ENCODE measurements at places on chromosomes 13 and 19.

DNA sequence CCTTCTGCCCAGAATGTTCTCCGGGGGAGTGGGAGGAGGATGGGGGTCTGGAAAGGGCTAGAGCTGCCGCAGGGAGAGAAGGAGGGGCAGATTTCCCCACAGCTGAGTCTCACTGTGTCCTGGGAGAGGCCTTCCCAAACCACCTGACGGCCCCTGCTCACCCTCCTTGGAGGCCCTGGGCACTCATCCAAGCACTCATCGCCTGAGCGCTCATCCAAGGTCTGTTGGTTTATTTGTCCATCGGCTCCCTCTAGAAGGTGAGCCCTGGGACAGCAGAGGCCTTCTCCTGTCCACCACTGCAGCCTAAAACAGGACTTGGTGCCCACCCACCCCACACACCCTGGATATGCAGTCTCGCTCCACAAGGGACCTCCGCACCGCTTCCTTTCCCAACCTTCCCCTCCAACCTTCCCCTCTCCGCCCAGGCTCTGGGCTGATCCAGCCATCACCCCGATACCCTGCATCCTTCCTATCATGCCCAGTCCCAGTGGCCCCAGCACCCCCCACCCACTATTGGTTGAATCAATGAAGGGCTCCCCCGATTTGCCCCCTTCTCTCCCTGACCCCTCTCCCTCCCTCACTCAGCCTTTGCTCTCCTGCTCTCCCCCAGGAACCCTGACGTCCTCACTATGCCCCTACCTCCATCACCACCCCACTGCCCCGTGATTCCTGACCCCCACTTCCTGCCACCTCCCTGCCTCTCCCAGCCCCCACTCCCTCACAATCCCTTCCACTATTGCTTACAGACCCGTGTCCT is 1.7 kb downstream of the UBXN6 start:
- no peak for DNase-seq

DNA sequence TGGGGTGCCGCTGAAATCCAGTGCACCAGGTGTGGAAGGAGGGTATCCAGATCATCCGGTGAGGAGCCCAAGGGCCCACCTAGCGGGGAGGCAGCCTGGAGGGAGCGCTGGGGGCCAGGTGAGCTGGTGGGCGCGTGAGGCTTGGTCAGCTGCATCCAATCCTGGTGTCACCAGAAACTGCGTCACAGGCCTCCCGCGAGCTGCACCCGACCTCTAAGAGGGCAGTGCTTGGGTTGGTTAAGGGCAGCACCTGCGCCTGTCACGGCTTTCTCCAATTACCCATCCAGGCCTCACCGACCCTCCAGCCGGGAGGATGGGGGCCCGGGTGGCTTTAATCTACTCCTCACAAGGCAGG is 284 bp downstream of the RNF17 start:
- no peak for DNase-seq

- peak; percentile 33 for DNase-seq
Observed at GRCh38 chr19:38655148-38655824, 7.8 kb downstream of the ACTN4 start.

- no peak for DNase-seq
Observed at GRCh38 chr13:20175406-20175794, 14.5 kb upstream of the GJA3 start.

GRCh38 chr19:46311444-46311843 is 14.6 kb downstream of the HIF3A start:
- DNase-seq = no peak

- DNase-seq = no peak
Observed at GRCh38 chr13:102138635-102139190, 263.1 kb downstream of the FGF14 start.

DNA sequence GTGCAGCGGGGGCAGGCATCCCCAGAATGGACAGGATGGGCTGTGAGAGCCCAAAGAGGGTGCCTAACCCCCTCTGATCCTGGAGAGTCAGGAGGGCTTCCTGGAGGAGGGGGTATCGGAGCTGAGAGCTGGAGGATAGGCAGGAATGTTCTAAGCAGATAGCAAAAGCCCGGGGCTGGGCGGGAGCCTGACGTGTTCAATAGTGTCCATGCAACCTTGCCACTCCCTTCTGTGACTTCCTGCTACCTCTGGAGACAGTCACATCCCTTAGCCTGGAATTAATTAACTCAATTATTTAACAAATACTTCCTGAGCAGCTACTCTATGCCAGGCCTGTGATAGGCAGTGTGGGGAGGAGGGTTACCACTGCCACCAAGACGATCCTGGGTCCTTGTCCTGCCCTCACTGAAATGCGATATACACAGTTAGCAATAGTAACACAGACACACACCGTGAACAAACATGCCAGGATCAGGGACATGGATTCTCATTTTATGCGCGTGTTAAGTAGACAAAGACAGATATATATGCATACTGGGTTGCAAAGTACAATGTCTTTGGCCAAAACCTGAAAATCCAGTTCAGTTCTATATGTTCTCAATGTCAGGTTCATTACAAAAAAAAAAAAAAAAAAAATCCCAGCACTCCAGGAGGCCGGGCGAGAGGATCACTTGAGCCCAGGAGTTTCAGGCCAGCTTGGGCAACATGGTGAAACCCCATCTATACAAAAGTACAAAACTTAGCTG is 10.7 kb downstream of the AP2S1 start:
- DNase-seq = no peak

DNA sequence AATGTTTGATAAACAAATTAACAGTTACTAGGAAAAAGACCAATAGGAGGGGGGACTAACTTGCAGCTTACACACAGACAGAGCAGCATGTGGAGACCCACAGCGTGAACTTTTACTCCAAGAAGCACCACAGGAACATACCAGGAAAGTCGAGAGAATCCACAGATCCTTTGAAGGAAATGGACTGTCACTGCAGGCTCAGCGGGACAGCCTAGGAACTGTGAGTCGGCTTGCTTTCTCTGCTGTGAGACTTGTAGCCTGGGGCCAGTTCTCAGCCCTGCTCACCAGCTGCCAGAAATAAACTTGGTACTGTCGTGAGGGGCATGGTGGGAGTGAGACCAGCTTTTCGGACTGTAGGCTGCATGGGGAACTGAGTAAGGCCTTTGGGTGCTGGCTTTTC is 1211.5 kb downstream of the PCDH17 start:
- no peak for DNase-seq

DNA sequence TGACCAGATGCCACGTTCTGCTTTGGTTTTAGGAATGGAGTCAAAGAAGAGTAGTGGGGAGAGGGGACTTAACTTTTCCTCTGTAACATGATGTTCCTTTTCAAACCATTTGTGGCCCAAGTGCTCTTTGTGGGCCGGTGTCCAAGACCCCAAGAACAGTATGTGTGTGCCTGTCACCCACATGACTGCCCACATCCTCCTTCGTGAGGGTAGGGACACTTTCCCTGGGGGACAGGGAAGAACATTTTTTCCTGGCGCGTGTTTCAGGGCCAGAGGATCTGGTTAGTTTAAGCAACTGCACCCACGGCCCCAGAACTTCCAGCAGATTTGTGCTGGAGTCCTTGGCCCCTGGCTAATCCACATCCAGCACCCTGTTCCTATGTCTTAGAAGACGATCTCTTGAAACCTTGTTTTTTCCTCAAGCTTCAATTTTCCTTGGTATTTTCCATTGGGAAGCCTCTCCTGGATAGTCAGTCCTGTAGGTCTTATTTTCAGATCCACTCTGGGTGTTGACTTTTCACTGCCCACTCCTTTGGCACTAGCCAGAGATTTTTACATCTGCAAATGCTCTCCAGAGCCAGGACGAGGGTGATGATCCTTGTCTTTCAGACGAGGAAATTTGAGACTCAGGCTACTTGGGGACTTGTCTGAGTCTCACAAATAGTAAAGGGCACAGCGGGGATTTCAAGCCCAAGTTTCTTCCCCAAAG is 10.8 kb upstream of the CCDC97 start:
- no peak for DNase-seq

- no peak for DNase-seq
Observed at GRCh38 chr19:48518207-48518606, 6.6 kb upstream of the LMTK3 start.

- DNase-seq = no peak
Observed at GRCh38 chr19:2358548-2359173, 1.4 kb upstream of the TMPRSS9 start.

- no peak for DNase-seq
Observed at GRCh38 chr19:39126312-39127187, 964 bp downstream of the PAK4 start.

GRCh38 chr13:74171641-74172040 is 37.4 kb upstream of the KLF12 start:
- no peak for DNase-seq

DNA sequence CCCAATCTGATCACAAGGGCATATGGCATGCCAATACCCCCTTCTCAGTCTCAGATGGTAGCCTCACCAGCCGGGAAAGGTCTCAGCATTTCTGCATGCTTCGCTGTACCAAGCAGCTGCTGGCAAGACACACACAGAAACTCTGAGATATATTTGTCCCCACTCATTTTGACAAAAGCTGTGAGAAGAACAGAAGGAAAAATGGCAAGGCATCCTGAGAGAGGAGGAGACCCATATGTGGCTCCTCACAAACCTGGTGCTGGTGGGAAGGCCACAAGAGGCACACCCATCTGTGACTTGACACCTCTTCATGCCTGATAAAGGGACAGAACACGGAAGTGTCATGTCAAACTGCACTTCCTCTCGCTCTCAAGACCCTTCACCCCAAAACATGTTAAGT is 36.7 kb upstream of the DOCK9 start:
- DNase-seq = no peak

GRCh38 chr13:51612867-51613266 is 28.6 kb downstream of the WDFY2 start:
- DNase-seq = no peak

DNA sequence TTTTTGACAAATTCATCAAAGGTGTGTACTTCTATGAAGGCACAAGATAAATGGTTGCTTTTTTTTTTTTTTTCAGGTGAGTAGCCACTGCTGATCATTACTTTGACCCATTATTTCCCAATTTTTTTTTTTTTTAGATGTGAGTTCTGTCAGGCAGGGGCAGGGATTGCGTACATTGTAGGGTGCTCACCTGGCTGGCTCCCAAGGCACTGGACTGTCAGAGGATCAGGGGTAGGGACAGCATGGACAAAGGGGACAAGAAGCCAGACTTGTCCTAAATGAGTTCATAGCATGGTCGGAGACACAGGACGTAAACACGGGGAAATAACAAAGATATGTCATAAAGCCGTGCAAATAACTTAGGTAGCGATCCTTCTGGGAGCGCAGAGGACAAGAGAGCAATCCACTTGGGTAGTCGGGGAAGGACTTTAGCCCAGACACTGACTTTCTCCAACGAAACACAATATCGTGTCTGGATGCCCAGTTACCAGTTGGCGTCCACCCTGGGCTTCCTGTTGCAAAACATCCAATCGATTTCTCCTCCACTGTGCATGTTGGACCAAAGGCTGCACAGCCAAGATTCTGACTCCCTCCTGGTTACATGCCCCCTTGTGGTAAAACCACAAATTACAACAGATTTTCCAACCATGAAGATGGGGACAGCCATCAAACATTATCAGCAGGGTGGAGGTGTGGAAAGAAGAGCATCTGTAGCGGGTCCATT is 27.5 kb upstream of the KATNAL1 start:
- DNase-seq = no peak

GRCh38 chr13:41547251-41548000 is 90.1 kb downstream of the RGCC start:
- no peak for DNase-seq

GRCh38 chr19:56969156-56969555 is 128.6 kb upstream of the PEG3 start:
- DNase-seq = no peak

DNA sequence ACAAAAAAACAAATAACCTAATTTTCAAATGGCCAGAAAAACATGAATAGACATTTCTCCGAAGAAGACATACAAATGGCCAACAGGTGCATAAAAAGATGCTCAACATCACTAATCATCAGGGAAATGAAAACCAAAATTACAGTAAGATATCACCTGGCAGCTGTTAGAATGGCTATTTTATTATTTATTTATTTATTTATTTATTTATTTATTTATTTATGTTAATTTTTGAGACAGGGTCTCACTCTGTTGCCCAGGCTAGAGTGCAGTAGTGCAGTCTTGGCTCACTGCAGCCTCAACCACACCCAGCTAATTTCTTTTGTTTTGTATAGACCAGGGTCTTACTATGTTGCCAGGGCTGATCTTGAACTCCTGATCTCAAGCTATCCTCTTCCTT is 27.1 kb upstream of the LATS2 start:
- DNase-seq = no peak

- DNase-seq = no peak
Observed at GRCh38 chr19:8393871-8394250, 3.7 kb downstream of the RAB11B start.

DNA sequence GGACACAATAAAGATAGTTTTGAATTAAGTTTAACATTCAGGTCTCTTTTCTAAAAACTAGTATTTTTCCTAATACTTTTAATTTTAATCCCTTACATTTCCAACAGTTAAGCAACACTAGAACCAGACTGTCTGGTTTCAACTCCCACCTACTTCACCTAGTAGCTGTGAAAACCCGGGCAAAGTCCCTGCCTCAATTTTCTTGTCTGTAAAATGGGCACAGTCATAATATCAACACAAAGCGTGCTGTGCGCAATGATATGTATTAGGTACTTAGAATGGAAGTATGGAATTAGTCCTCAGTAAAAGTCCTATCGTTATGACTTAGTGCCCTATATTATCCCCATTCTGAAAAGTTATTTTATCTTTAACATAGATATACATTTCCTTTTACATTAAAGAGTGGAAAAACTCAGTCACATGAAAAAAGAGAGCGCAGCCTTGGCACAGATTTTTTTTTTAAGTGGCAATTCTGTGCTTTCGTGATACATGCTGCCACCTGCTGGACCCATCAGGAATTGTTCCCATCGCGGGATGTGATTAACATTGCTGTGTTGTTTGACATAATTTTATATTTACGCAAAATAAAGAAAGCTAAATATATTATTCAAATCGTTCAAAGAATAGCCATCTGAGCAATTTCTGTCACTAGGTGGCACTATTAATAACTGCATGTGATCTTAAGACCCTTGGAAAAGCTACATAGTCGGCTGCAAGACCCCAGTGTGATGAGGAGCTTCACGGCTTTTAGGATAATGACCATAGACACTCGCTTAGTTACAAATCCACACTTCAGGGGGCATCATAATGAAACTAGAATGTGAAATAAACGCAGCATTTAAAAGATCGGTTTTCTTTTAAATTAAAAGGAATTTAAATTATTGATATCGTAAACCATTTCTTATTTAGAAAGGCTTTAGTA is 59.9 kb downstream of the LIG4 start:
- peak; percentile 21 for DNase-seq

DNA sequence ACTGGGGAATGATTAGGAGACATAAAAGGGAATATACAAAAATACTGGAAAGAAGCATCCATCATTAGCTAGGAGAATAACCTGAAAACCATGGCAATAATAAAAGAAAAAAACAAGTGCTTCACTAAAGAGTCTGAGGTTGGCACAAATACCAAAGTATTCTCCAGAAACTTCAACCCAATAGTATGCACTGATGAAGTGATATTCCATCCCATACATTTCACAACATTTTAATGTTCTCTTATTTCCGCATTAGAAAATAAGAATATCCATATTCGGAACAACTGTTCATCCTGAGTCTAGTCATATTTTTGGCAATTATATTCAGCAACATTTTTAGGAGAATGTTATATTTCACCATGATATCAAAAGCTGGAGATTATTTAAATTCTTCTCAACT is 116.2 kb downstream of the POSTN start:
- no peak for DNase-seq
